Right ventricle myocardium inferior (tissue), 1 donor: ENCODE measurements at places on chromosomes 16 and 17. TPM values are rescaled to one million over a fixed set of nuclear protein-coding genes. Genes with fewer than 3 reads are reported as not detected.

NEUROD2 gene
- total RNA-seq = not detected

HASPIN gene
- 0.22 TPM for total RNA-seq

ITGA3 gene
- total RNA-seq = 16.4 TPM

TAT gene
- total RNA-seq = not detected

CHP2 gene
- total RNA-seq = not detected

LRRC36 gene
- total RNA-seq = not detected

ALDH3A1 gene
- not detected for total RNA-seq

RNF222 gene
- not detected for total RNA-seq

CSH2 gene
- not detected for total RNA-seq

ENPP7 gene
- not detected for total RNA-seq

AHSP gene
- not detected for total RNA-seq

C17orf67 gene
- 1.1 TPM for total RNA-seq

TERB1 gene
- not detected for total RNA-seq

SPEM3 gene
- not detected for total RNA-seq

HERPUD1 gene
- total RNA-seq = 114 TPM

KRT40 gene
- not detected for total RNA-seq

TNRC6C gene
- total RNA-seq = 21.0 TPM

MYH11 gene
- total RNA-seq = 17.9 TPM

ASB16 gene
- 14.5 TPM for total RNA-seq

OTOP3 gene
- not detected for total RNA-seq

EVPL gene
- total RNA-seq = 0.11 TPM

CIBAR2 gene
- total RNA-seq = not detected

RAPGEFL1 gene
- 2.1 TPM for total RNA-seq

ITGAL gene
- total RNA-seq = 4.2 TPM
